ENCODE measurements at places on chromosomes 7 and 10. TPM values are rescaled to one million over a fixed set of nuclear protein-coding genes. Genes with fewer than 3 reads are reported as not detected.
A peak's percentile ranks its signal among the peaks of the same experiment; 100 is the strongest.

DNA sequence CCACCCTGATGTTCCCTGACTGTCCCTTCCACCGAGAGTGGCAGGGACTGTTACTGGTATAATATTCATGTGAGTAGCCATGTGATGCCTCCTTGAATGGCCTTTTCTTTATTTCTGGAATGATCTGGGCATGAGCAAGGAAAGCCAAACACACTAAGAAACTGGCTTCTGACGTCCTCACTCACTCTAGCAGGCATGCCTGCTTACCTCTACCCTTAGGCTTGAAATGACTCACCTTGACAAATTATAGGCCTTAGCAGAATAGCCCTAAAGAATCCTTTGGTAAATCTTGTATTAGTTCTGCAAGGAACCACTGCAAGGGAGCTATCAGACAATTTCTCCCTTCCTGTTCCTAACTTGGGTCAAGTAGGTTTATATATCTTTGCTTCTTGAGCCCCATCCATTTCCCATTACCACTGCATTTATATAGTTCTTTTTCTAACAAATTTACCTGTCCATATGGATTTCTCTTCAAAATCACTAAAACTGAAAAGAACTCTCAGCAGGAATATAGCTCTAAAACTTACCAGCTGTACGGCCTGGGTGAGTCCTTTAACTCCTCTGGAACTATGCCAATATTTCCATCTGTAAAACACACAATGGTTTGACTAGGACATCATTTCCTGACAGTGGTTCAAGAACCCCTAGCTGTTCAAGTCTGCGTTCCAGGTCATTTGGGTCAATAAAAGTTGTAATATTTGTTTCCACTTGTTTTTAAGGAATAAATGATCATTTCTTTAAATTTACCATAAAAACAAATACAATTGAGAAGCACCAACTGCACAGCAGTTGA, 13.0 kb upstream of the NDUFA5 start:
- no peak for DNase-seq

GRID1 gene
- 1.1 TPM for polyA plus RNA-seq

DNA sequence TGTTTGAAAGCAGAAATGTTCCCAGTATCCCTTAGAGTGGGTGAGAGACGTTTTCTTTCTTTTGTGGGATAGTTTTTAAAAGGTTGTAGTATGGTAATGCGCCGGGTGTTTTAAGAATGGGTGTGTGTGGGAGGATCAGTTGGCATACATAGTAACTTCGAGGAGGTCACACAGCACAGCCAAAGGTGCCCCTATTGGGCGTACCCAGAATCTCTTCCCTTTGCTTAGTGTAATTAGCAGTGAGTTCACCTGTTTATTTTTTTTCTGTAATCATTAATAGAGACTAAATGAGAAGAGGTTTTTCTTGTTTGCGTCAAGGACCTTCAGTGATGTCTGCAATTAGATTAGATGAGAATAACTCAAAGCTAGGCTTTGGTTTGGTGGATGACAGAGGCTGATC, 1.5 kb downstream of the PLEKHA8 start:
- peak; percentile 25 for DNase-seq

DNA sequence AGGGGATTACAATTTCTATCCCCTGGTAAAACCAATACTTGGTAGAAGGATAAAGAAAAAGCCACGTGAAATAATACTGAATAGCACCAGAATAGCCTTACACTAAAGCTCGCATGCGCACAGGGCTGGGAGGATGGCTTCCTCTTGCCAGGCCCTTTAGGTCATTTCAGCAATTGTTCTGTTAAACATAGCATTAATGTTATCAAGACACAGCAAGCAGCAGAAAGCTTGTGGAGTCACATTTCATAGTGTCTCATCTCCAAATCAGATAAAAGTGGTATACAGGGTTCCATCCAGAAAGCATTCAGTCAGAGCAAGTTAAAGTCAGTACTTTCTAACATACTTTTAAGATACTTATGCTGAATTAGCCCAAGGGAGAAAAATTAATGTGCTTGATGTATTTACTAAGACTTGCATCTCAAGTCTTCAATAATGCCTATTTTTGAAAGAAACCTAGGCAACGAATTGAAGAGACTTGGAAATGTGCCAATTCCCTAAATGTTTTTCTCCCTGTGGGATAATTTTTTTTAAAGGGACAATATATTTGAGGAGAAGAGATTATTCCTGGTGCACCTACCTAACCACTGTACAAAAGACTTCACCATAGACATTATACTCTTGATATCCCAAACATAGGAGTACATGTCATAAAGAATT, 14.3 kb upstream of the NPM3 start:
- no peak for DNase-seq

KMT2E gene
- polyA plus RNA-seq = 86.0 TPM

DNA sequence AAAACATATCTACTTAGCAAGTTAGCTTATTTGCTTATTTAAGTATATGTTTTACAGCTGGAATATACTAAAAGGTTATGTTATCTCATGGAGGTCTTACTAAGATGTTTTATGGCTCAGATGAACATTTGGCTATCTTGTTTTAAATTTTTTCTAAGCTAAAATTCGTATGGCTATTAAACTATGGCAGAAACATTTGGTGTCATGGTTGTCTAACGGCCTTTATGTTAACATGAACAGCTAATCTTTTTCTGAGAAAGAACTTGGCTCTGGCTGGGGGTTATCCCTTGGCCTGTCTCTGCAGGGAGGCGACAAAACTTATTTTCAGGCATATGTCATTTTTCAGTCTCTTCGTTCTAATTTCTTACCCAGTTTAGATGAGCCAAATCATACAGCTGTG, 101.5 kb upstream of the MTPN start:
- DNase-seq = no peak

TRIM24 gene
- polyA plus RNA-seq = 68.1 TPM

GRCh38 chr7:106047818-106048705, 64.0 kb downstream of the SYPL1 start:
- no peak for DNase-seq

Measured in left kidney (tissue), 8 donors.